Activated CD4-positive, alpha-beta memory T cell treated with anti-CD3 and anti-CD28 coated beads, Interleukin-2, amount 10 ng/mL, durations not matched to agents 7 days and 5 days (primary cell): ENCODE measurements at places on chromosomes 12 and 14.

GRCh38 chr12:6750506-6750905 is 2.4 kb downstream of the MLF2 start:
- DNase-seq, result no peak

DNA sequence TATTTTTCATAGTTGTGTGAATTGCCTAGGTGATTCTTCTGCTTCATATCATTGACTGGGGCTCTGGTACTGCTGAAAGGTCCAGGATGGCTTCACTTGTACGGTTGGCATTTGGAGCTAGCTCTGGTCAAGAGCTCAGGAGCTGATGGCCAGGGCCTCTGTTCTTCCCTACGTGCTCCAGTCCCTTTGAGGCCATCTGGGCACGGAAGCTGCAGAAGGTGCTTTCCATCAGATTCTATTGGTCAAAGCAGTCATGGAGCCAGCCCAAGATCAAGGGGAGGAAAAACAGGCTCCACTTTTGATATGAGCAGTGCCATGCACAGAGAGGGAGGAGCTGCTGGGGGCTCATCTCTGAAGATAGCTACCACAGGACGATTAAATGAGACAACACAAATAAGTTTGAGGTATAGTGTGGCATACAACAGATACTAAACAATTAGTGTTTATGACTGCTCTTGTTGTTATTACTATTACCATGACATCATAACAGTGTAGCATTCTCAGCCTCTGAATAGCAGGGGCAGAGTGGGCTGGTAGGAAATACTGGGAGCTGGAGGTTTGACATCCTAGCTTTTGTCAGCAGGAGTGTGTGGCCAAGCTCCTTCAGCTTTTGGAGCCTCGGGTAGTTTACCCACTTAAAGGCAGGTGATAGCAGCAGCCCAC is 10.4 kb downstream of the KRT83 start:
- no peak for DNase-seq

DNA sequence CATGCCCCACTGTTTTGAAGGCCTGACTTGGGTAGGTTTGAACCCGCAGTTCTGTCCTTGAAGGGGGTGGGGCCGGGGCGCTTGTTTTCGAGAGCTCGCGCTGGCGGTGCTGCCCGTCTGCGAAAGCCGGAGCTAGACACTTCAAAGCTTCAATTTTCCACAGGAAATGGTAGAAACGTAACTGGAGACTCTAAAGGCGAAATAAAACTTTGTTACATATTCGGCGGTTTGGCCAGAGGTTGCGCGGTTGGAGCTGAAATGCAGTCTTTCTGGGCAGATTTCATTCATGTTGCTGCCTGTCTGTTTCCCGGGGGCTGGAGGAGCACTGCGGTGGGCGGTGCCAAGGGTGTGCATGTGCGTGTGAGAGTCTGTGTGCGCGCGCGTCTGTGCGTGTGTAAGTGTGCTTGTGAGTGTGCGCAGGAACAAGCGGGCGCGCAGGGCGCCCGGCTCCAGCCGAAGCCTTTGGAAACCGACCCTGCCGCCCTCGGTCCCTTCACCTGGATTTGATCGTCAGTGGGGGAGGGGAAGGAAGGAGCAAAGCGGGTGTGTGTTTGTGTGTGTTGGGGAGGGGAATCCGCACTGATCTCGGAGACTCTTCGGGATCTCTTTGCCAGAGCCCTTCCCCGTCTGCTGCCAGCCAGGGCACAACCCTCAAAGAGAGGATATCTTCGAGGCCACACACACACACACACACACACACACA is 227.7 kb upstream of the CRY1 start:
- DNase-seq, result peak; percentile 78

DNA sequence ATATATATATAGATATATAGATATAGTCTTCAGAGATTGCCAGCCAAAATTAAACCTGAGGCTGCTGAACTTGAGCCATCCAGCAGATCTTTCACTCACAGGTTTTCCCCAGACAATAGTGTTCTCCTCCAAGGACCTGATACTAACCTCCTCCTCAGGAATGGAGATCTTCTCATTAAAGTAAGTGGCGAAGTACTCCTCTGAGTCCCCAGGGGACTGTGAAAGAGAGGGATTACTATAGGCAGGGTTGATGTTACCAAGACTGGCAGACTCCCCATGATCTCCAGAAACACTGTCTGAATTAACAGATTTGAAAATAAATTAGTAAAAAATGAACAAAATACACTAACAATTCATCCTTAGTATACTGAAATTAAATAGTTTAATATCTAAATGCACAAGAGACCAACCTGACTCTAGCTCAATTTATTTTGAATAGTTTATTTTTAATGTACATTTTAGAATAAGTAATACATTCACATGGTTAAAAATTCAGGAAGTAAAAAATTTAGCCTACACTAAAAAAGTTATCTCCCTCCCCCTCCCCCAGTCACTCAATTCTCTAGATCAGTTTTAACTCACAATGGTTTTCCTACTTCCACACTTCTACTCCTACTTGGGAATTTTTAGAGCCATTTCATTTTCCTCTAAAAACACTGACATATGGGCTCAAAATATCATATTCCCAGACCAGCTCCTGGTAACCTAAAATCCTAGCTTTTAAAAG is 17.7 kb downstream of the SLC11A2 start:
- no peak for DNase-seq
